Natural killer cell treated with Interleukin-12 subunit alpha and Interleukin-12 subunit beta and Interleukin-15 and Interleukin-18, amount 100 ng/mL, for 72 hours (primary cell): ENCODE measurements at places on chromosomes 5 and 9.
A peak's percentile ranks its signal among the peaks of the same experiment; 100 is the strongest.

- no peaks in the 10 kb centered on the region for H3K27me3 ChIP-seq
- H3K4me3 ChIP-seq: peak overlapping the region; percentile 19
- no peak for DNase-seq
- H3K4me1 ChIP-seq: peaks cover 23% of the 10 kb centered on the region
- H3K27ac ChIP-seq: no peak overlapping the region
- H3K36me3 ChIP-seq: no peaks in the 10 kb centered on the region
These were observed 242.4 kb downstream of the EFNA5 start for GRCh38 chr5:107428303-107428813.

DNA sequence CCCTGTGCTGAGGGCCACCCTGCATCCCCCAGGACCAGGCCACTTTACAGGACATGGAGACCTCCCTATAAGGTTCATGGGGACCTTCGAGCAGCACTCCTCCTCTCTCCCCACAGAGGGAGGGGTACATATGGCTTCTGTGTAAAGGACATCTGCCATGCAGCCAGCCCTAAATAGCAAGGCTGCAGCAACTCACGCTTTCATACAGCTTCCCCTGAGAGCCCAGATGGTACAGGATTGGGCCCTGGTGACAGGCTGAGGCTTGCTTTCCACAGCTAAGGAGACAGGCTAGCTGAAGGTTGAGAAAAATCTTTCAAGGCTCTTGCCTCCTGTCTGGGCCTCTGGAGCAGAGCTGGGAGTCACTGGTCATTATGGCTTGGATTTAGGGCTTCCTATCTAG lies 147.0 kb upstream of the ZNF366 start:
- no peak overlapping the region for H3K4me3 ChIP-seq
- no peak for DNase-seq
- H3K27ac ChIP-seq: no peak overlapping the region
- peaks cover 6% of the 10 kb centered on the region for H3K27me3 ChIP-seq
- H3K4me1 ChIP-seq: no peaks in the 10 kb centered on the region
- H3K36me3 ChIP-seq: no peaks in the 10 kb centered on the region

GRCh38 chr9:91727316-91727861 lies 222.6 kb downstream of the ROR2 start:
- no peak overlapping the region for H3K4me3 ChIP-seq
- no peaks in the 10 kb centered on the region for H3K36me3 ChIP-seq
- no peaks in the 10 kb centered on the region for H3K4me1 ChIP-seq
- no peak for DNase-seq
- H3K27ac ChIP-seq: no peak overlapping the region
- peaks cover 2% of the 10 kb centered on the region for H3K27me3 ChIP-seq

GRCh38 chr5:111198281-111198966 lies 25.8 kb upstream of the CAMK4 start:
- H3K36me3 ChIP-seq: no peaks in the 10 kb centered on the region
- no peaks in the 10 kb centered on the region for H3K4me1 ChIP-seq
- no peak for DNase-seq
- no peak overlapping the region for H3K4me3 ChIP-seq

DNA sequence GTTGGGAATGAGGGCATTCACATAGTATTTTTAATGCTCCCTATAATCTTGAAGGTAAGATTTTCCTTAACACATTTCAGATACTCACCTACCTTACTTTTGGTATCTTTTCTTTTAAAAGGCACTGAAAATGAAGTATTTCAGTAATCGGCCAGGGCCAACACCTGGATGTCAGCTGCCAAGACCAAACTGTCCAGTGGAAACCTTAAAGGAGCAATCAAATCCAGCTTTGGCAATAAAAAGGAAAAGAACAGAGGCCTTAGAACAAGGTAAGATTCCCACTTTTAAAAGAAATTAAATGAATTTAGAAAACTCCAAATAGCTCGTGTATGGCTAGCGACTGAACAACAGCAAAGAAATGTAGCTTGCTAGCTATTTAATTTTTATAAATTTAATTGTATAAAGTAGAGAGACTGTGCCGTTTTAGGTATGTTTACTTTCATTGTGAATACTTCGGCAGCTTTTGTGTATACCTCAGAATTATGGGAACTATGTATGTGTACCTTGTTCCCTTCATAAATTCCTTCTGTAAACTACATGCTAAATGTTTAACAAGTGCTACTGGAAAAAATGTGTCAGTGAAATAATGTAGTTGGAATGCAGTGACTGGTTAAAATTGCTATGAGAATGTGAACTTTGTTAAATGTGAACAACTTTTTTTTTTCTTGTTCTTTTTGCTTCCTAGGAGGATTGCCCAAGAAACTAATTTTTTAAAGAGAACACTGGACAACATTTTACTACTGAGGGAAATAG lies 41.9 kb downstream of the CDK7 start:
- DNase-seq: no peak
- no peaks in the 10 kb centered on the region for H3K36me3 ChIP-seq
- no peak overlapping the region for H3K27ac ChIP-seq
- no peak overlapping the region for H3K4me3 ChIP-seq

DNA sequence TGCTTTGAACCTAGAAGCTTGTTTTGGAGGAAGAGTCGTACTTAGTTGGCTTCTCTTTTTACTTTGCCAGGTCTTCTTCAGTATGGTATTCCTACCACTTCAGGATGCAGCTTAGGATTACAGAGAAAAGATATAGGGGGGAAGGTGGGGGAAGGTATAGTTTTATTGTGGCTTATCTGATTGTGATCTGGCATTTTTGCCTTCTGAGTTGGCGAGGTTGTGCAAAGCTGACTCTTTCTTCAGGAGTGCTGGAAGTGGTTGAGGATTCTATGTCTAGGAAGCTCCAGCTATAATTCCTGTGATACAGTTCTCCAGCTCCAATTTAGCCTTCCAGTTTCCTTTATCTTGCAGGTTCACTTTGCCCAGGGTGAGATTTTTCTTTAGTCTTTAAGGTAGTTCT lies 7.0 kb downstream of the CDC42SE2 start:
- H3K27me3 ChIP-seq: no peaks in the 10 kb centered on the region
- peak overlapping the region; percentile 88 for H3K27ac ChIP-seq
- peaks cover 23% of the 10 kb centered on the region for H3K36me3 ChIP-seq
- DNase-seq: no peak
- H3K4me3 ChIP-seq: peak overlapping the region; percentile 83

- DNase-seq: no peak
- no peak overlapping the region for H3K4me3 ChIP-seq
- H3K27me3 ChIP-seq: peaks cover 13% of the 10 kb centered on the region
- no peaks in the 10 kb centered on the region for H3K36me3 ChIP-seq
These were observed 248.6 kb upstream of the NREP start for GRCh38 chr5:112005623-112005930.

DNA sequence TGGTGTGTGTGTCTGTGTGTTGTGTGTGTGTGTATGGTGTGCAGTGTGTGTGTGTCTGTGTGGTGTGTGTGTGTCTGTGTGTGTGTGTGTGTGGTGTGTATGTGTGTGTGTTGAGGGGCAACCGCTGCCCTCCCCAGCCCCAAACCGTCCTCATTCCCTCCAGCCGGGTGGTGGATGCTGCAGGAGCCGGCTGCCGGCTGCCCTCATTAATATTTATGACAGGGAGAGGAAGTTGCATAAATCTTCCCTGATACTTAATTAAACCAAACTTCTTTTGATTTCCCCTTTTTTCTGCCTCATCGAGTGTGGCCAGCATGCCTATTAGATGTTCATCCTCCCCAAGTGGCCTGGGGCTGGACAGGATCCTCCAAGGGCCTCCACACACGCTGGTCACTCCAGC lies 121.4 kb upstream of the MVB12B start:
- H3K36me3 ChIP-seq: no peaks in the 10 kb centered on the region
- no peak overlapping the region for H3K27ac ChIP-seq
- DNase-seq: no peak
- H3K4me1 ChIP-seq: no peaks in the 10 kb centered on the region
- H3K4me3 ChIP-seq: no peak overlapping the region

GRCh38 chr9:2595973-2596372 lies 25.6 kb upstream of the VLDLR start:
- H3K4me3 ChIP-seq: no peak overlapping the region
- no peak for DNase-seq
- peaks cover 45% of the 10 kb centered on the region for H3K27me3 ChIP-seq

- DNase-seq: no peak
- peaks cover 16% of the 10 kb centered on the region for H3K27me3 ChIP-seq
- H3K36me3 ChIP-seq: no peaks in the 10 kb centered on the region
- H3K4me1 ChIP-seq: peaks cover under 1% of the 10 kb centered on the region
- no peak overlapping the region for H3K4me3 ChIP-seq
These were observed 1.4 kb downstream of the LIX1 start for GRCh38 chr5:97141031-97141430.

DNA sequence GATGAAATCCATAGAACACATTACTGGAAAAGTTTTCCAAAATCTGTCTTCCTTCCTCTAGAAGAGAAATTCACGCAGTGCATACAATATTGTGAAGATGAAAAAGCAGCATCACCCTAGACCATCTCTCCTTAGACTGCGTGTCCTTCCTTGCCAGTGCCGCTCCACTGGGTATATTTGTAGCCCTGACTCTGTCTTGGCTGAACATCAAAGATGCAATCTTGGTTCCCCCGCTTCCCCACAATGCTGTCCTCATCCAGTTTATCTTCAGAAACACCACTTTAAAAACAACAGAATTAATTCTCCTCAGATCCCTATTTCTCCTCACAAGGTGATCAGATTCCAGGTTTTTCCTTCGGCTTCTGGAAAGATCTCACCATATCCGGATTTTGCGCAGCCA lies 53.9 kb downstream of the ROR2 start:
- H3K27ac ChIP-seq: no peak overlapping the region
- no peak overlapping the region for H3K4me3 ChIP-seq
- peaks cover 17% of the 10 kb centered on the region for H3K27me3 ChIP-seq

DNA sequence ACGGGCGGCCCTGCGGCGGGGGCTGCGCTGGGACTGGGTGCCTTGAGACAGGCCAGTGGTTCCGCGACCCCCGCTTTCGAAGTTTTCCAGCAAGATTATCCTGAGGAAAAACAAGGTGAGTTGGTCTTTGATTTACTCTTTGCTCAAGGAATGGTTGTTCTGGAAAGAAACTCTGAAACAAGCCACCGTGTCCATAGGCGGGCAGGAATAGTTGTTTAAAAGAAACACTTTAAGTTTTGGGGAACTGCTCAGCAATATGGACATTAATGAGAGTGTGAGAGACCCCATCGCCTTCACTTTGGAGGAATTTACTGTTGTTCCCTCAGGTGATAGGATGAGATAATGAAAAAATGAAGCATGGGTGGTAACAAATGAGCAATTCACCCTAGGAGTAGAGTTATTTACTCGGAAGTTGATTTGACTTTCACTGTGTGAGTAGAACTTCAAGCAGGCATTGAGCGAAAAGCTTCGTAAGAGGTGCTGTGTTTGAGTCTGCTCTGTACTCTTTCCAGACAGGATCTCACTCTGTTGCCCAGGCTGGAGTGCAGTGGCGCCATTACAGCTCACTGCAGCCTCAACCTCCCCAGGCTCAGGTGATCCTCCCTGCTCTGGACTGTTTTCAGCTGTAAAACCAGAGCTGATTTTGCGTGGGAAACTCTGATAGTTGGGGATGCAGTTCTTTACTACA lies 1.1 kb downstream of the DMRTA1 start:
- no peak overlapping the region for H3K27ac ChIP-seq
- peaks cover 26% of the 10 kb centered on the region for H3K27me3 ChIP-seq
- H3K36me3 ChIP-seq: no peaks in the 10 kb centered on the region
- peaks cover 5% of the 10 kb centered on the region for H3K4me1 ChIP-seq

DNA sequence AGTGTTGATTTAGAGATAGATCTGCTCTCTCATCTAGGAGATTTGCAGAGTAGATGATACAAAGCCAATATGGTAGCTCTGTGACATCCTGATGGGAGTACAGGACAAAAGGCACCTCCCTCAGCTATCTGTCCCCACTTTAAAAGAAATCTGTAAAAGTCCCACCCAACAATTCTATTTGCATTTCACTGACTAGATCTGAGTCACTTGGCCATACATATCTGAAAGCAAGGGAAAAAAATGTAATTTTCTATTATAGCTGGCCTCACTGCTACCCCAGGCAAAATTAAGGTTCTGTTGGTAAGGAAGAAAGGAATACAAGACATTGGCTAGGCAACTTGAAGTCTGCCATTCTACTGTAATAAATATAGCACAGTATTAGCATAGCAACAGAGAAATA lies 96.2 kb upstream of the RNF180 start:
- H3K27me3 ChIP-seq: no peaks in the 10 kb centered on the region
- no peak overlapping the region for H3K27ac ChIP-seq
- no peaks in the 10 kb centered on the region for H3K4me1 ChIP-seq
- DNase-seq: no peak

DNA sequence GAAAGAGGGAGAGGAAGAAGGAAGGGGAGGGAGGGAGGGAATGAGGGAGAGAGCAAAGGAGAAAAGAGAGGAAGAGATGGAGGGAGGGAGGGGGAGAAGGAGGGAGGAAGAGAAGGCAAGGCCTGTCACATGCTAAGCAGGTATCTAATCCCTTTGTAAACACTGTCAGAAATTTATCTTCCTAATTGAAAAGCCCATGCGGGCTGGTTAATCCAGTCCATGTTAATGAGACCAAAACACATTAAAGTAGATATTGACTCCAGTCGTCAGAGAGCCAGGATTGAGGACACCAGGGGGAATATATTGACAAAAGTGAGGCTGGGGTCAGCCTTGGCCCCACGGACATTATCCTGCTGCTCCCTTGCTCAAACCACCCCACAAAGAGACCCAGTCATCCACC lies 37.4 kb upstream of the ALDH1B1 start:
- no peak overlapping the region for H3K4me3 ChIP-seq
- no peak overlapping the region for H3K27ac ChIP-seq
- H3K27me3 ChIP-seq: no peaks in the 10 kb centered on the region

DNA sequence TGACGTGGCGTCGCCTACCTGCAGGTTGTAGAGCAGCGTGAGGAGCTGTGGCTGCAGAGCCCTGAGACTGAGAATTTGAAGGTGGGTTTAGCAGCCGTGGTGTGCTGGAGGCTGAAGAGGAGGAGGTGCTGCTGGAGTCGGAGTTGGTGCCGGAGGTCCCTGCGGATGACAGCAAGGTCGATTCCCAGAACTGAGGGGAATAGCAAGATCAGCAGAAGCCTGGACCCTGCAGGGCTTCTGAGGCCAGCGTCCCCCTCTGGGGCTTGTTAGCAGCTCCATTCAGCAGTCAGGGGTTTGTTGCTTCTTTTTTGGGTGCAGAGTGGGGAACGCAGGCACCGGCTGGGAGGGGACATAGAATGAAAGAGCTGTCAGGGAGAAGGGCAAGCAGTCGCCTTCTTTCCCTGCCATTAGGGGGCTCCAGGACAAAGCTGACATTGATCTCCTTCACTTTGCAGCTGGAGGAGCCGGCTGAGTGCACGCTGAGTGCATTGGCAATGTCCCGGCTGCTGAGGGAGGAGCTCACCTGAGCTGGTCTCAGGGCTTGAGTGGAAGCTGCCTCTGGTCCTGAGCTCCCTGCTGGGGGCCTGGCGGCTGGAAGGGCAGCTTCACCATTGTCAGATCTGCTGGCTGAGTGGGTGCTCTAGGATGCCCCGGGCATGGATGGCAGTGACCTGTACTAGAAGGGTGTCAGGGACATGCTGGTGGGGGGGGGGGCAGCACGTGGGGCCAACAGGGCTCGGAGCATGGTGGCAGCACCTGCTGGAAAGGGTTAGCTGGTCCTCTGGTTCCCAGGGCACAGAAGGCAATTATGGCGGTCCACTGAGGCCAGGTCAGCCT lies 20.8 kb downstream of the OBP2B start:
- no peak overlapping the region for H3K4me3 ChIP-seq
- H3K27ac ChIP-seq: no peak overlapping the region
- H3K27me3 ChIP-seq: peaks cover 12% of the 10 kb centered on the region

- no peak overlapping the region for H3K27ac ChIP-seq
- H3K27me3 ChIP-seq: no peaks in the 10 kb centered on the region
- no peak overlapping the region for H3K4me3 ChIP-seq
- H3K36me3 ChIP-seq: no peaks in the 10 kb centered on the region
- peaks cover 12% of the 10 kb centered on the region for H3K4me1 ChIP-seq
These were observed 32.2 kb downstream of the IER5L start for GRCh38 chr9:129145841-129146292.

GRCh38 chr5:38466424-38467189 lies 89.8 kb downstream of the LIFR start:
- DNase-seq: no peak
- peaks cover 5% of the 10 kb centered on the region for H3K4me1 ChIP-seq
- no peak overlapping the region for H3K4me3 ChIP-seq
- peaks cover 17% of the 10 kb centered on the region for H3K27me3 ChIP-seq
- no peak overlapping the region for H3K27ac ChIP-seq
